ENCODE measurements at places on chromosomes 4 and X.

DNA sequence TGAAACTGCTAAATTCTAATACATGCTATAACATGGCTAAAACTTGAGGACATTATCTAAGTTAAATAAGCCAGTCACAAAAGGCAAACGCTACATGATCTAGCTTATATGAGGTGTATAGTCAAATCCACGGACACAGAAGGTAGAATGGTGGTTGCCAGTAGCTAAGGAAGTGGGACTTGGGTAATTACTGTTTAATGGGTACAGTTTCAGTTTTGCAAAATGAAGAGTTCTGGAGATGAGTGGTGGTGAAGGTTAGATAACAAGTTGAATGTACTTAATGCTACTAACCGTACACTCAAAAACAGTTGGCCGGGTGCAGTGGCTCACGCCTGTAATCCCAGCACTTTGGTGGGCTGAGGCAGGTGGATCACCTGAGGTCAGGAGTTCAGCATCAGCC is 644.5 kb upstream of the DIPK2B start:
- H3K4me1 ChIP-seq, result peaks cover under 1% of the 10 kb centered on the region
- H3K27me3 ChIP-seq, result no peaks in the 10 kb centered on the region
- H3K36me3 ChIP-seq, result no peaks in the 10 kb centered on the region
- H3K27ac ChIP-seq, result no peak overlapping the region

- no peak overlapping the region for H3K27ac ChIP-seq
- no peaks in the 10 kb centered on the region for H3K4me1 ChIP-seq
- H3K27me3 ChIP-seq, result no peaks in the 10 kb centered on the region
- peaks cover 3% of the 10 kb centered on the region for H3K36me3 ChIP-seq
- H3K4me3 ChIP-seq, result no peak overlapping the region
These were observed 86.8 kb downstream of the SH2D1A start for GRCh38 chrX:124433186-124433585.

DNA sequence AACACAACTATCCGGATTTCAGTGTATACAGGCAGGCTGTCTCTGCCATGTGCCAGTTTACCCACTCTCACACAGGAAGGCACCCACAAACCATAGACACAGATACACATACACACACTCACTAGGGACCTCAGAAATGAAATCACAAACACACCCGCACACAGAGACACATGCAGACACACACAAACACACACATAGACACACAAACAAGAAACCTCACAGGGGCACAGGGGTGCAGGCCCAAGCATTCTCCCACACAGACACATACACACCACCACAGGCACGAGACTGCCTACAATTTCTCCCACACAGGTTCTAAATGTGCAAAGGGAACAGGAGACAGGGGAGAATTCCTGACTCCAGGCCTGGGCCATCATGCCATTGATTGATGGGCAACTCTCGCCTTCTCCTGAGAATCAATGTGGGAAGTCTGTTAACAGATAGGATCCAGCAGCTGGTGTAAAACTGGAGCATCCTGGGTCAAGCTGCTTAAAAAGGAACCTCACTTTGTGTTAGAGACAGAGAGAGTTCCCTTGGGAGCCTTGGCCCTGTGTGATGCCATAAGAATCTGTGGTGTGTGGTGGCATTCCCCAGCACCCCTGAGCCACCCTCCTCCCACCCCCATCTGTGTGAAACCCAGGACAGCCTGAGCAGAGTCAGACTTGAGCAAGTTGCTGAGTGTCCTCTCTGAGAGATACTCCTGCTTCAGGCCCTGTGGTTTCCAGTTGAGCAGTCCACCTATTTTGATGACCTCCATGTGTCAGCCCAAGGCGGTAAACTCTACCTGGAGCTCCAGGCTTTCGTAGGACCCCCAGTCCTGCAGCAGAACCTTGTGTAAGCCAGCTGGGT is 33.9 kb downstream of the NBDY start:
- peak overlapping the region; percentile 81 for H3K27ac ChIP-seq
- no peak for DNase-seq
- no peaks in the 10 kb centered on the region for H3K36me3 ChIP-seq
- no peaks in the 10 kb centered on the region for H3K27me3 ChIP-seq
- no peaks in the 10 kb centered on the region for H3K4me1 ChIP-seq

DNA sequence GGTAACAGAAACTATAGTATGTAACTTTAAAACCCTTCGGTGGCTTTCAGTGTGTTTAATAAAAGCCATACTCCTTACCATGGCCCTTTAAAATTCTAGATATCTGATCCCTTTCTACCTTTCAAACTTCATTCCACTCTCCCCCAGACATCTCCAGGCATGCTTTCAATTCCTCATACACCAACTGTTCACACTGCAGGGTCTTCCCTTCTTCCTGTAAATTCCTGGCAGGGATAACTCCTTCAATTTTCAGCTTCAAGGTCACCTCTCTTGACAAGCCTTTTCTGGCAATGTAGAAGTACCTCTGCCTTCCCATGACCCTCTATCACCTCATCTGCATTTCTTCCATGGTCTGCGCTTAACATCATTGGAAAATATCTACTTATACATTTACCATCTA is 60.8 kb downstream of the WDFY3 start:
- H3K4me3 ChIP-seq, result no peak overlapping the region
- no peaks in the 10 kb centered on the region for H3K4me1 ChIP-seq
- no peak overlapping the region for H3K27ac ChIP-seq
- no peaks in the 10 kb centered on the region for H3K27me3 ChIP-seq
- H3K36me3 ChIP-seq, result no peaks in the 10 kb centered on the region
- DNase-seq, result no peak

- H3K36me3 ChIP-seq, result no peaks in the 10 kb centered on the region
- no peaks in the 10 kb centered on the region for H3K27me3 ChIP-seq
- no peak for DNase-seq
- H3K27ac ChIP-seq, result no peak overlapping the region
- no peak overlapping the region for H3K4me3 ChIP-seq
- H3K4me1 ChIP-seq, result no peaks in the 10 kb centered on the region
These were observed 278.3 kb downstream of the FBXW7 start for GRCh38 chr4:152257601-152258066.

DNA sequence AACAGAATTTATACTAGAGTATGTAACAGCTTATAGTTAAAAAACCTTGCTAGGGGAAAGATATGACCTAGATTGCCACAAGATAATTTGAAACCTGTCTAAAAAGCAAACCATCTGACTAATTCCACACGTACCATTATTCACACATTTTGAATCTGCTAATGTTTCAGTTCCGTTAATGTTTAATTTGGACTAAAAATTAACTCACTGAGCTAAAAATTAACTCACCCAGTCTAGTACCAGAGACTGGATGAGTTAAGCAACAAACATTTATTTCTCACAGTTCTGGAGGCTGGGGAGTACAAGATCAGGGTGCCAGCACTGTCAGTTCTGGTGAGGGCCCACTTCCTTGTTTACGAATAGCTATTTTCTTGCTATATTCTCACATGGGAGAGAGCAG is 231.5 kb upstream of the DIAPH2 start:
- no peak overlapping the region for H3K4me3 ChIP-seq
- H3K36me3 ChIP-seq, result no peaks in the 10 kb centered on the region
- peaks cover 2% of the 10 kb centered on the region for H3K4me1 ChIP-seq
- peak overlapping the region; percentile 3 for H3K27ac ChIP-seq

DNA sequence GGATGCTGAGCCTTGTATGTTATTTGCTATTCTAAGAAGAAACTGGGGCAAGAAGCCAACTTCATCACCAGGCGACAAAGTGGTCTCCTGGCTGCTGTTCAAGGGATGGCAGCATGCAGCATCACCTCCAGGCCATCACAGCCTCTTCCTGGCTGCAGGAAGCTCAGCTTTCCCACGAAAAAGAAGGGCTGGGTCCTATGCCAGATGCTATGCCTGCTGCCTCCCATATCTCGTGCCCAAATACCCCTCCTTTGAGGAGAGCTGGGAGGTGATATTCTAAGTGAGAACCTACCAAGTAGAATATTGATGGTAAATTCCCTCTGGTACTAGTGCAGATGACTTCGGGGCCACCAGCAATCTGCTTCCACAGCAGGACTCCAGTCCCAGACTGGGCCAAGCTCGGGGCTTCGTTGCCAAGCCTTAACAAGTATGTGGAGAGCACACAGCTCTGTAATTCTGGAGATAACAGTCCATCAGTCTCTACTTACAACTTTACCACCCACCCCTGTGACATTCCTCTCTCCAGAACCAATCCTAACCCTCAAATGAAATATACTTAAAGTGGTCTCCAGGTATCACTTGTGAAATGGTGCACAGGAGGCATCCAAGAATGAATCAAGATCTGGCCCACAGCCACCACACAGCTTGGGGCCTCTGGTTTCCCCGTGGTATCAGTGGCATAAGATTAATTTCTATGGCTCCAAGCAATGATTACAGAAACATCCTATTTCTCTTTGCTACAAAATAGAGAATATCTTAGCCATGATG is 149.3 kb downstream of the PALLD start:
- H3K27ac ChIP-seq, result no peak overlapping the region
- H3K4me1 ChIP-seq, result no peaks in the 10 kb centered on the region
- no peak for DNase-seq

GRCh38 chr4:144582975-144583374 is 63.0 kb upstream of the HHIP start:
- DNase-seq, result no peak
- peaks cover 13% of the 10 kb centered on the region for H3K4me1 ChIP-seq
- H3K4me3 ChIP-seq, result no peak overlapping the region

GRCh38 chr4:26860922-26861433 is 337 bp downstream of the STIM2 start:
- H3K36me3 ChIP-seq, result no peaks in the 10 kb centered on the region
- DNase-seq, result peak; percentile 56
- H3K4me3 ChIP-seq, result peak overlapping the region; percentile 78
- H3K27ac ChIP-seq, result peak overlapping the region; percentile 94
- H3K4me1 ChIP-seq, result peaks cover 5% of the 10 kb centered on the region

- no peak for DNase-seq
- no peak overlapping the region for H3K4me3 ChIP-seq
- no peaks in the 10 kb centered on the region for H3K27me3 ChIP-seq
- no peaks in the 10 kb centered on the region for H3K36me3 ChIP-seq
These were observed 10.3 kb upstream of the CLNK start for GRCh38 chr4:10694828-10695209.

- no peaks in the 10 kb centered on the region for H3K36me3 ChIP-seq
- DNase-seq, result no peak
- H3K27me3 ChIP-seq, result no peaks in the 10 kb centered on the region
- no peak overlapping the region for H3K27ac ChIP-seq
- H3K4me3 ChIP-seq, result no peak overlapping the region
These were observed 474.5 kb downstream of the KLHL13 start for GRCh38 chrX:117641913-117642656.

DNA sequence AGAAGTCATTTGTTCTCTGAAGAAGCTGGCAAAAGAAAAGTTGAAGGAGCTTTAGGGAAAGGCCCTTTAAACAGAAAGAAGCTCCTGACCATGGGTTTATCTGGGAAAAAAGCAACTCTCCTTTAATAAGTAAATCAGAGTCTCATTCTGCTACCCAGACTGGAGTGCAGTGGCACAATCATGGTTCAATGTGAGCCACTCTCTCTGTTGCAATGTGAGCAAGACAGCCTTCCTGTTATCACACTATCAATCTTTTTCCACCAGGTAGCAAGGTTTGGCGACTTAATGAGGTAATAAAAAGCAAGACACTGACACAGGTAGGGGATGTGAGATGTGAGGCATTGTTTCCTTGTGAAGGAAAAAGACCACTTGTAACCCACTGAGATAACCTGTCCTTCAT is 111.3 kb downstream of the SYNPO2 start:
- H3K27ac ChIP-seq, result no peak overlapping the region
- no peak for DNase-seq
- no peaks in the 10 kb centered on the region for H3K36me3 ChIP-seq

DNA sequence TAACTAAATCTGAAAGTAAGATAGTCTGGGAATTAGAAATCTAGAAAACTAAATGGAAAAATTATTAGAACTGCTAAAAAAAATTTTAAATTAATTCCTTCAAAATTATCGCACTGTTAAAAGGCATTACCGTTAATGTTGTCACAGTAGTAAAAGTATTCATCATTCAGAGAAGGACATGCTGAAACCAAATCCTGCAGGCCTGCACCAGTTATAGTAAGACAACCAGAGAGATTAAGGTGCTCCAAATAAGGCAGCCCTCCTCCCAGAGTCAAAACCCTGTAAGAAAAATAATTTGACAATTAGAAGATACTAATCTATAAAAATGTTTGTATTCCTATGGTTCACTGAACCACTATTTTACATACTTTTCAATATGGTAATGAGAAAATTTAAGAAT is 43.0 kb downstream of the FBXL5 start:
- H3K4me3 ChIP-seq, result no peak overlapping the region
- no peaks in the 10 kb centered on the region for H3K27me3 ChIP-seq
- peaks cover 3% of the 10 kb centered on the region for H3K36me3 ChIP-seq
- H3K4me1 ChIP-seq, result no peaks in the 10 kb centered on the region
- no peak for DNase-seq

- no peak overlapping the region for H3K4me3 ChIP-seq
- no peaks in the 10 kb centered on the region for H3K4me1 ChIP-seq
- no peaks in the 10 kb centered on the region for H3K36me3 ChIP-seq
- no peaks in the 10 kb centered on the region for H3K27me3 ChIP-seq
- DNase-seq, result no peak
These were observed 28.8 kb upstream of the CFAP47 start for GRCh38 chrX:35890699-35891098.

GRCh38 chrX:41877167-41877566 is 46.2 kb downstream of the CASK start:
- H3K36me3 ChIP-seq, result no peaks in the 10 kb centered on the region
- no peaks in the 10 kb centered on the region for H3K4me1 ChIP-seq
- no peak for DNase-seq
- no peak overlapping the region for H3K4me3 ChIP-seq

All from liver (tissue), 10 donors.